ENCODE measurements at places on chromosomes 16 and 17.

GRCh38 chr16:1993731-1994131 is 4.0 kb downstream of the SYNGR3 start:
- DNase-seq = no peak

GRCh38 chr16:30068750-30069610 is 3.4 kb downstream of the ALDOA start:
- peak; percentile 34 for DNase-seq

GRCh38 chr17:4815043-4815675 is 8.2 kb downstream of the PLD2 start:
- DNase-seq = no peak

DNA sequence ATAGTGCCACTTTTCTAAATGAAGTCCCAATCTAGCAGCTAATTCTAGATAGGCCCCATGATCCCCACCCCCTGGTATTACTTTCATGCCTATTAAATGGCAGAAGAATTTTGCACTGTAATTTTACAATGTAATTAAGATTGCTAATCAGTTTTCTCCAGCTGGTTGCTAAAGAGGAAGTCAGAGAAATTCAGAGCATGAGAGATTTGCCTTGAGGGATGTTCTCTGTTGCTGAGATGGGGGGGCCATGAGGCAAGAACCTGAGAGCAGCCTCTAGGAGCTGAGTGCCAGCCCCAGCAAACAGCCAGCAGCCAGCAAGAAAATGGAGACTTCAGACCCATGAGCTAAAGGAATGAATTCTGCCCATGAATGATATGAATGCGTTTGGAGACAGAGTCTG is 38.9 kb downstream of the SHCBP1 start:
- DNase-seq = no peak

DNA sequence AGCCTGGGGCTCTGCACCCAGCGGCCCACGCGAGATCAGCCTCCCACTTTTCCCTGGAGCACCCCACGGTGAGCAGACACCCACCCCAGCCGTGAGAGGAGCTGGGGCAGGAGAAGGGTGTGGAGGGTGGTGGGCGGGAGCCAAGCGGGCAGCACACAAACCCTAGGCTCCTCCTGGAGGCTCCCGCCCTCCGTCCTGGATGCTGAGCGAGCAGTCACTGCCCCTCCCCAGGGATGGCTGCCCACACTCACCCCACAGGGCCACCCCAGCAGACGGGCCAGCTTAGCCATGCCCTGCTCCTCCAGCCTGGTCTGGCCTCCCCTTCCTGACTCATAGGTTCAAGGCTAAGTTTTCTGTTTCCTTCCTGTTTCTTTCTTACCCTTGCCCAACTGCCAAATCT is 15.7 kb upstream of the ABCC3 start:
- no peak for DNase-seq

DNA sequence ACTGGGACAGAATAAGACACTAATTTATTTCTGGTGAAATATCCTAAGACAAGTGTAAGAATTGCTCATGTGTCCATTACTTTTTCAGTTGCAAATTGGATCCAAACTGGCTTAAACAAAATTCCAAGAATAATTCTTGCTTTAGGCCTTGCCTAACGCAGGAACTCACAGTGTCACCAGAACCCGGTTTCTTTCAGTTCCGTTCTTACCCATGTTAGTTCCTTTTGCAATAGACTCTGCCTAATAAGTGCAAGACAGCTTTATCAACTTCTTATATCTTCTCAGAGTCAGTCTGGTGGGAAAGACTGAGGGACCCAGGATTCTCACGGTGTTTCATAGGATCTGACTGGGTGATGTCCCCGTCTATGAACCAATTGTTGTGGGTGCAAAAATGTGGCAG is 24.7 kb downstream of the GDE1 start:
- DNase-seq = no peak

DNA sequence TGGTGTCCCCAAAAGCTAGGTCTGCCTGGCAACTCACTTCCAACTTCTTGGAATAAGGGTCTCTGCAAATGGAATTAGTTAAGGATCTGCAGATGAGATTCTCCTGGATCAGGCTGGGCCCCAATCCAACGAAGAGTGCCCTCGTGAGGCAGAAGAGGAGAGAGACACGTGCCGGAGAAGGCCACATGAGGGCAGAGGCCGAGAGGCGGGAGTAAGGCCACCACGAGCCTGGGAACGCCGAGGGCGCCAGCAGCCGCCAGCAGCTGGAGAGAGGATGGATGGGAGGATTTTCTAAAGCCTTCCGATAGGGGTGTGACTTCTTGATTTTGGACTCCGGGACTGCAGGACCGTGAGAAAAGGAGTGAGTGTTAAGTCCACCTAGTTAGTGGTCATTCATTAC is 76.3 kb downstream of the JPH3 start:
- no peak for DNase-seq

Measured in stimulated activated CD4-positive, alpha-beta T cell treated with anti-CD3 and anti-CD28 coated beads, Interleukin-15, amount 100 ng/mL, for 1 hour (primary cell).